IMR-90 (cell line): ENCODE measurements at places on chromosomes 7 and 10. TPM values are rescaled to one million over a fixed set of nuclear protein-coding genes. Genes with fewer than 3 reads are reported as not detected.
A peak's percentile ranks its signal among the peaks of the same experiment; 100 is the strongest.

- DNase-seq = no peak
Observed at GRCh38 chr10:23326544-23327307, 17.9 kb downstream of the C10orf67 start.

- no peak for DNase-seq
Observed at GRCh38 chr7:136496551-136496950, 371.9 kb upstream of the CHRM2 start.

PTF1A gene
- not detected in 2 replicates for polyA plus RNA-seq

DNA sequence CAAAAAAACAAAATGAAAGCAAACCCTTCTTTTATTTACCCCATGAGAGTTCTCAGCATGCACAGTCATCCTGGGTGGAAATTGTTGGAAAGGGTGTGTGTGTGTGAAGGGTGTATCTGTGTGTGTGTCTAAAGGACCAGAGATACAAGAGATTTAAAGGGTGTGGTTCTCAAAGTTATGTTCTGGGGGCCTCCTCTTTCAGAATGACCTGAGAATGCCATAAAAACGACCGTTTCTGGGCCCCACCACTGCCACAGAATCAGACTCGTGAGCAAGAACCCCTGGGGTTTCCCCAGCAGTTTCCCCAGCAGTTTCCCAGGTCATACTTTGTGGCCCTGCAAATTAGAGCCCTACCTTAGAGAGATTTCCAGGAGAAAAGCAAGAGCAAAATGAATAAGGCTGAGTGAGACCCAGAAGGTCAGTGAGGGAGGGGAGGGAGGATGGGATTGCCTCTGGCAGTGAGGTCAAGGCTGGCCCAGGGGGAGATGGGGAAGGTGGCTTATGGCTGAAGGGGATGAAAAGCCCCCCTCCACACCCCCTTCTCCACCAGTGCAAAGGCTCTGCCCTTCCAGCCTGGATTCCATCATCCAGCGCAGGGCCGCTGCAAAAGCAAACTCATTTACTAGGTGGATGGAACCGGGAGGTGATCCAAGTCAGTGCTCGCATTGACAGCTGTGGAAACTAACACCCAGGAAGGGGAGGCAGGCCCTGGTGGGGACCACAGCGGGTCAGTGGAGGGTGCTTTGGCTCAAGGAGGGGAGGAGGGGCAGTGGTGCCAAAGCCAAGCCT, 10.2 kb downstream of the PYROXD2 start:
- peak; percentile 76 for DNase-seq

GRCh38 chr7:55110993-55111361, 92.2 kb downstream of the EGFR start:
- peak; percentile 80 for DNase-seq

DNA sequence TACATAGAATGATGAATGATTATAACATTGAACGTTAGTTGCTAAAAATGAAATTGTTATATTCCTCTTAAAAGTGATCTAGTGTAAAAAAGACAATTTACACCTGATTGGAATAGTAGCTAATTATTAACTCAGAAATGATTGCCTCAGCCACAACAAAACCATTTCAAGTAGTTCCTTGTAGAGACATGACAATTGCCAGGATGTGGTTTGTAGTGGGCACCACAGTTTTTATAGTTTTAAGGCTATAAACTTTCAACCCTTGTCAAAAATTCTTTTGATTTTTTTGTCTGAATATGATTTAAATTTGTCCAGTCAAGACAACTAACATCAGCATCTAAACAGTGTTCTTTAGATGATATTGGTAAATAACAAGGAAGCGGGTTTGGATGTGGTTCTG, 145.2 kb downstream of the SUGCT start:
- DNase-seq = no peak

DNA sequence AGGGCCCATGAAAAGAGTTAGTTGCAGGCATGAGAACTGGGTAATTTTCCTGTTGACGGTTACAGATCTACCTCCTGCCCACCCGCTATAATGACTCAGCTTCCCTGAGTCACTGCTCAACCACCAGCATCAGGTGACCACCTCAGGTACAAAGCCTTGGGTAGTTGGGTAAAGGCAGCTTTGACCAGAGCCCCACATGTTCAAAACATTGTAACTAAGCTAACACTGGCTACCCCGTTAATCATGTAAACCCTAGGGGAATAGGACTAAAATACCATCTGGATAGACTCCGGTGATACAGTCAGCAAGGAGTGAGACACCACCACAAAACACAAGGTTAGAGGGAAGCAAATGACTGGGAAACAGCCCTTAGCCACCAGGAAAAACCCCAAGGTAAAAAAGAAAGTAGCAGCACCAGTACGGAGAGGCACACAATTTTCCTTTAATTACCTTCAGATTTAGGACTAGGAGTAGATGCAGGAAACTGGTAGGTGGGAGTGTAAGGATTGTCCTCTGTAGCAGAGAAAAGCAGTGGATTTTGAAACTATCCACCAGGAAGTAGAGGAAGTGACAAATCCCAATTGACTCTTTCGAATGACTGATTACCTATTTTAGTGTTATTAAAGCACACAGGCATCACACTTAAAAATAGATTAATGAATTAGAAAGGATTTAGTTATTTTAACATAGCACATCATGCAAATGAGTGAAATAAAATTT, 103.5 kb upstream of the PDLIM1 start:
- DNase-seq = no peak
